ENCODE measurements at places on chromosomes 6 and 20.

DNA sequence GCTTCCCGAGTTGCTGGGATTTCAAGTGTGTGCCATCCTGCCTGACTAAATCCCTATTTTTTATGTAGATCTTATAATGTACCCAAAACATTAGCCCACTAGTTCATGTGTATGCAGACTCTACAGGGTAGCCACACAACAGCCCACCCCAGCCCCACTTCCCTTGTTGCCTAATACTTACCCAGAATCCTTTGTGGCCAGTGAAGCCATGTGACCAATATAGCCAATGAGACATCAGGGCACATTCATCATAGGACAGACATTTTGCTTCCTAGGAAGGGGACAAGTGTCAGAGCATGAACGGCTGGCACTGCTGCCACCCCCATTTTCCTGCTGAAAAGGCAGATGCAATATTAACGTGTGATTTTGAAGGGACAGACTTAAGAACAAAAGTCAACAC is 36.0 kb upstream of the TCP11 start:
- no peak for DNase-seq

DNA sequence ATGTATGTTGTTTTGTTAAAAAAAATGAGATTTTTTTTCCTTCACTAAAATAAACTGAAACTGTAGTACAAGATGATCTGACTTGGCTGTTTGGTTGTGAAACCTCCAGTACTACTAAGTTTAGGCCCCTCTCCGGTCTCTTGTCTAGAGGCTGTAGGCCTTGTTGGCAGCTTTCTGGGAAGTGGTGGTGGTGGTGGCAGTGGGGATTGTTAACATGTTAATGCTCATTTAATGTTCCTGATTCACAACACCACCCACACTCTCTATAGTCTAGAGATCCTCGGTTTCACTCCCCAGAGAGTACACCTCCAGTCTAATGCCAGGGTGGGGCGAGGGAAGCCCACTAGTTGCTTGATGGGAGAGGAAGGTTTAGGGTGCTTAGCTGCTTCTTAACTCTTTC is 24.1 kb downstream of the STK4 start:
- no peak for DNase-seq

DNA sequence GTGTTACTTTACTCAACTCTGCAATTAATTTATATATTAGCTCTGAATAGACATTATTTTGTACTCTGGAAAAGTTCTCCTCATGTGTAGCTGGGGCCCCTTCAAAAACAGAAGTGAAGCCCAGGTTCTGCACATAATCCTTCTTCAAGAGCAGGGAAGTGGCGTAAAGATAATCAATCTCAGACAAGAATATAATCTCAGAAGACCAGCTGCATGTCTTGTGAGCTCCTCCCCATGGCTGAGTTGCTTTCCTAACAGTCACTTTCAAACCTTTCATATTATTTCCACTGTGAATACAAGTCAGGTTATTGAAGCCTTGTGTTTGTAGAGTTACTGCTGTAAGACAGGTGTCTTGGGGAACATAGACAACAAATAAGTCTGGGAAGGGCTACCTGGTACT is 691.9 kb downstream of the RFPL4B start:
- DNase-seq: no peak

- DNase-seq: no peak
These were observed 245 bp downstream of the SRC start for GRCh38 chr20:37346236-37346534.

- DNase-seq: no peak
These were observed 41.3 kb downstream of the ADGRF1 start for GRCh38 chr6:47000842-47001241.

GRCh38 chr6:154276810-154277628 is 79.6 kb downstream of the IPCEF1 start:
- DNase-seq: peak; percentile 30

- DNase-seq: no peak
These were observed 37.5 kb downstream of the CARMIL1 start for GRCh38 chr6:25316626-25317025.

DNA sequence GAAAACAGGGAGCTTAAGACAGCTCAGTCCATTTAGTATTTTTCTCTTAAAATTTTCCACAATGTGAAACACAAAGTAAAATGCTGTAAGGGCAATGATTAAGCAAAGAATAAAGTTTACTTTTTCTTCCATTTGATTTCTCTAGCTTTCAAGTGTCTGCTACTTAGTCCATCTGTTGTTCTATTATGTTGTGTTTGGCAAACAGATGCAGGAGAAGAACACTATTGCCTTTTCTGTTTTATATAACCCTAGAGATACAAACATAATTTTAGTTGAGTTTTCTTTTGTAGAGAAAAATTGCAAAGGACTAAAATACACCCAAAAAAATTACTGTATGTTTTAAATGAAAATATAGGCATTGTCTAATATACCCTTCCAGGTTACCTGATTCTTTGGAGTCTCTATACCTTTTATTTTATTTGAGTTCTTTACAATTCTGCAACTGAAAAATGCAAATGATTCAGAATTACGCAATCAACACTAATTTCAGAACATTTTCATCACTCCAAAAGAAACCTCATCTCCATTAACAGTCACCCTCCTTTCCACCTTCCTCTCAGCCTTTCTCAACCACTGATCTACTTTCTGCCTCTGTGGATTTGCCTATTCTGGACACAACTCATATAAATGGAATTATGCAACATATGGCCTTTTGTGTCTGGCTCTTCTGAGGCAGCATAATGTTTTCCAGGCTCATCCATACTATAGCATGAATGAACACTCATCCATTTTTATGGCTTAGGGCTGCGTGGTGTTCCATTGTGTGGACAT is 96.9 kb downstream of the MKKS start:
- DNase-seq: peak; percentile 31

GRCh38 chr6:134288538-134289203 is 29.2 kb downstream of the SGK1 start:
- no peak for DNase-seq

- no peak for DNase-seq
These were observed 72.4 kb upstream of the KIF25 start for GRCh38 chr6:167925026-167925425.

- no peak for DNase-seq
These were observed 232.5 kb downstream of the SOX4 start for GRCh38 chr6:21826023-21826422.

DNA sequence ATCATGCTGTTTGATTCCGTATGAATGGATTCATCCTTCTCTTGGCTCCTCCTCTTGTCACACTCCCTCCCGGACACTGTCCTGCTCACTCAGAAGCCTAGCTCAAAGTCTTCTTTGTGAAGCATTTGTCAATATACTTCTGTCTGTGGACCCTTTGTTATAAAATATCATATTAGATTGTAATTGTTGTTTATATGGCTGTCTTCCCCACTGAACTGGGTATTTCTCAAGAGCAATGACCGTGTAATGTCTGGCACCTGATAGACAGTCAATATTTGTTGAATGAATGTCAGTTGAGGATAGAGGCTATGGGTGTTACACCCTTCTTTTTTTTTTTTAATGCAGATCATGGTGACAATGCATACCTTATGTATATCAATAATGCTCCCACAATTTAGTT is 335.3 kb downstream of the SOX4 start:
- no peak for DNase-seq

DNA sequence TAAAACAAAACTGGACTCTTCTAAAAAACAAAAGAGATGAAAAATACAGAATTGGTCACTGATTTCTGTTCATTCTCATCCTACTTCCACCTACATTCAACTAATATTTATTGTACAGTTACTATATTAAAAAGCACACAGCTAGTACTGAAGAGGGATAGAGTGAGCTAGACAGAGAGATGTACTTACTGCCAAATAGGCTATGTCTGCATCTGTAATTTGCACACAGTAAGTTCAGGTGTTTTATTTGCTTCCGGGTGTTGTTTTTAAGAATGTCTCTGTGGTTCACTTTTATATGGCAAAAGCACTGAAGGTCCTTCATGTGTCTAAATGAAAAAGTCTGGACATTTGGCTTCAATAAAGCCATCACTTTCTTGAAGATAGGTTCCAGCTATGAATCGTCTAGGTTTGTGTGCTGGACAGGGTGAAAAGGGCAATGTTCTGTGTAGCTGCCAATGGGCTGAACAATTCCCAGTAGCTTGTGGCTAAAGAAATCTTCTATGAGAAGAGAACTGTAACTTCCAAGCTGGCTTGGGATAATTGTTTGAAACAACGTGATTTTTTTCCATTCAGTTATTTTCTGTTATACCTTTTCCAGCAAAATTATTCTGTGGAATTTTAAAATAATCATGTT is 47.3 kb downstream of the EPB41L2 start:
- DNase-seq: no peak

DNA sequence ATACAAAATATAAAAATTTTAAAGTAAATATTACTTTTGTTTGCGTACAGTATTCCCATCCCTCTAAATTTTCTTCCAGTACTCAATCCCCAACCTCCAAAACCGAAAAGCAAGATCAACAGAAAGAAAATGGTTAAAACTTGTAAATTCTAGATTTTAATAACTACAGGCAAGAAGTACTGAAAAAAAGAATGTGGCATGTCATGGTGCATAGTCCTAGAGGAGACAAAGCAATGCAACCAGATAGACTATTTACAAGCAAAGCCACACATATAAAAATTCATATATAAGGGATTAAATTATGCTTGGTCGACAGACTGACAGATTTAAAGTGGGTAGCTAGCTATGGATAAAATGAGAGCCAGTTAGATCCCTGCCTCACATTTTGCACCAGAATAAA is 56.5 kb upstream of the HFE start:
- no peak for DNase-seq

GRCh38 chr6:53326372-53327016 is 22.3 kb downstream of the ELOVL5 start:
- DNase-seq: peak; percentile 13

- DNase-seq: no peak
These were observed 176.5 kb upstream of the PDE7B start for GRCh38 chr6:135675026-135675425.

Data from NCI-H446 (cell line).